ENCODE measurements at places on chromosomes 16 and 17.
A peak's percentile ranks its signal among the peaks of the same experiment; 100 is the strongest.

DNA sequence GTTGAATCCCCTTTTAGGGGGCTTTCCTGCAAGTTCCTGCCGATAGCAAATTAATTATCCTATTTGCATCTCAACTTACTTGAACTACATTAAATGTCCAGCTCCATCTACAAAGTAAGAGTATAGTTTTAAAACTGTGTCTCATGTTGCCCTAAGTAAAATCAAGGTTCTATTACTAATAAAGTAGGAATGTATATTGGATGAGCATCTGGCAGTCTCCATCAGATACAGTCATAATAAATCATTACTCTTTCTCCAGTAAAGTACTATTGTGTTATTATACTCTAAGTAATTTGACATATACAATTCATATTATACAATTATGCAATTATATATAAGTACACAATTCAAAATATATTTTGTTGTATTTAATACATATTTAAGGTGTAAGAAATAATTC is 249.3 kb downstream of the CEP112 start:
- no peak for DNase-seq

- DNase-seq = no peak
These were observed 3.4 kb upstream of the RBFOX3 start for GRCh38 chr17:79614248-79614647.

GRCh38 chr16:88929091-88929445 is 47.9 kb downstream of the CBFA2T3 start:
- no peak for DNase-seq

- no peak for DNase-seq
These were observed 14.7 kb downstream of the AIPL1 start for GRCh38 chr17:6420173-6420641.

DNA sequence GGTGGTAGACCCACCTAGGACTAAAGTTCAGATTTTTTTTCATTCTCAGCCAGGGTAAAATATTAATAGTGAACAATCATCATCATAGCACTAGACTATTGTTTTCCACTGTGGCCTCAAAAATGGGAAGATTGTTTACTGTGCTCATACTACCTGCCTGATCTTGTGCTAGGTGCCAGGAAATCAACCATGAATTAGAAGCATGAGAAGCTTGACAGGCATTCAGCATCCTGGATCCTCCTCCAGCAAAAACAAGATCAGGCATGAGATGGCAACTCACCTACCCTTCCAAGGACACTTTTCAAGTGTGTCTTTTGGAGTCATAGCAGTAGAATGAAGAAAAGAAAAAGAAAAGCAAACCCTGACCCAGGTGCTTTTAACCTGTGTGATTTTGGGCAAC is 174.2 kb downstream of the CYLD start:
- no peak for DNase-seq

GRCh38 chr17:77862890-77863813 is 95.4 kb upstream of the TNRC6C start:
- DNase-seq = no peak

DNA sequence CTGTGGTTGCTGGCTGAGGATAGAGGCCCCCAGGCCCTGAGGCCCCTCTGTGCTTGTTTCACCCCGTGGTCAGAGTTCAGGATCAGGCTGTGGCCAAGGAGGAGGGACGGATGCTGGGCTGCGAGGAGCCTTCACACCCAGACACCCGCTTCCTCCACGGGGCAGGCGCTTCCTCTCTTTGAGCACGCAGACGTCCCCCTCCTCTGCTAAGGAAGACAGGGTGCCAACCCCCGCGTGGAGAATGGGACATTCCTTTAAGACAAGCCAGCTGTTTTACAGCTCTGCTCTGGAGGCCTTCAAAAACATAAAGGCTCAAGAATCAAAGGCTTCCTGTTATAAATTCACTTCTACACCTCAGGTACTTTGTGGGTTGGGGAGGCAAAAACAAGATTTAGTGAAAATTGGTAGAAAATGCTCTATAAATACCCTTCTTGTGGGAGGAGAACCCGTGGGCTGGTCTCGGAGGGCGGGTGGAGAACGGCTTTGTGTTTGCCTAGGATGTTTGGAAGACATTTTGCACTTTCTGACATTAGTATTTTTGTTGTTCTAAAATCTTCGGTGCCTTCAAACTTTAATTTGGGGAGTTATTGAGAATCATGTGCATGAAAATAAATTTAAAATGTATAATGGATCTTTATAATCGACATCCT is 60.8 kb upstream of the FOXF1 start:
- DNase-seq = no peak

- no peak for DNase-seq
These were observed 98.8 kb upstream of the METRNL start for GRCh38 chr17:82980632-82981031.

DNA sequence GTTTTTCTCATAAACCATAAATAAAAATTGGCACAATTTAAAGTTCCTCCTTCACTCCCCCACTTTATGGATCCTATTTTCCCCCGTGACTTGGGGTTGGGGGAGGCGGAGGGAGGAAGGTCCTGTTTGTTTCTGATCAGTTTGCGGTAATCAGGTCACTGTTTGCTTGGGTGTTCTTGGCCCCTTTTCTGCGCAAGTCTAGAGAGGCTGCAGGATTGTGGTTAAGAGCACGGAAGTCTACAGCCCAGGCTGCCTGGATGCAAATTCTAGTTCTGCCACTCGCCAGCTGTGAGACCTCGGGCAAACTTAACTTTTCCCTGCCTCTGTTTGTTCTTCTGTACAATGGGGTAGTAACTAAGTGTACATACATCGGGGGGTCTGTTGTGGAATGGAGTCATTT is 12.1 kb downstream of the ATP2C2 start:
- no peak for DNase-seq

DNA sequence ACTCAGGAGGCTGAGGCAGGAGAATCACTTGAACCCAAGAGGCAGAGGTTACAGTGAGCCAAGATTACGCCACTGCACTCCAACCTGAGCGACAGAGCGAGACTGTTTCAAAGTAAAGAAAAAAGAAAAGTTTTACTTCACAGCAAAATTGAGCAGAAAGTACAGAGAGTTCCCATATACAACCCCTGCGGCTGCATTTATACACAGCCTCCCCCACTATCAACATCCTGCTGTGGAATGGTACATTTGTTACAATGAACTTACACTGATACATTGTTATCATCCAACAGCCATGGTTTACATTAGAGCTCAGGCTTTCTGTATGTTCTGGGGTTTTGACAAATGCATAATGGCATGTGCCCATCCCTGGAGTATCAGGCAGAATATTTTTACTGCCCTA is 2.6 kb upstream of the MTHFSD start:
- no peak for DNase-seq

DNA sequence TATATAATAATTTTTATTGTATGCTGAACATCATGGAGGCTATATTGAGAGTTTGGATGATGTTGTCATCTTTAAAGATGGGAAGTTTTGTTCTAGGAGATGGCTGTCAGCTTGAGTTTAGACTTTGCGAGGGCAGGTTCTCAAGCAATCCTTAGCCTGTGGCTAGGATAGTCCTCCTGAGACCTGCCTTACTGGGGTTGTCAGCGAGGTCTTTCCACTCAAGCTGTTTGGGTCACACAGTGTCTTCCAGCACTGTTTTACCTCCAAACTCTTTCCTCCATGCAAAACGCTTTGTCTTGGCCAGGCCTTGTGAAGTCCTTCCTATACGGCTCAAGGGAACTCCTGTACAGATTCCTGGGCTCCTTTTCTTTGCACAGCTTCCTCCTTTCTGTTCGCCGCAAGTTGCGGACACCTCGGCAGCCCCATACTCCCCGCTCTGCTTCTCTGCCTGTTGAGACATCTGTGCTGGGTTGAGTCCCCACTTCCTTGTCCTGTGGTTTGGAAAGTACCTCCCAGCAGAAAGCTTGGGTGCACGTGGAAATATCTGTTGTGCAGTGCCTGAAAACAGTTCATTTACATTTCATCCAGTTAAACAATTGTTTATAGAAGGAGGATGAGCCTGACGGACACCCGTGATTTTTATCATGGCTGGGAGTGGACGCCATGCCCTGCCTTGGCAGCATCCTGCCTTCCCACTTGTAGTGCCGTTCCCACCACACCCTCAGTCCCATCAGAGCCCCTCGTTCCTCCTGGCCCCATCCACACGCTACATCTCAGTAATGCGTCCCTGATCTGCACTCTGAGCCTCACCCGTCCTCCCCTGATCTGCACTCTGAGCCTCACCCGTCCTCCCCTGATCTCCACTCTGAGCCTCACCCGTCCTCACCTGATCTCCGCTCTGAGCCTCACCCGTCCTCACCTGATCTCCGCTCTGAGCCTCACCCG is 55.0 kb upstream of the CBFA2T3 start:
- DNase-seq = peak; percentile 20

- DNase-seq = no peak
These were observed 106.3 kb upstream of the HSBP1 start for GRCh38 chr16:83701494-83701893.

GRCh38 chr17:3621146-3621720 is 12.0 kb upstream of the TRPV1 start:
- no peak for DNase-seq

- no peak for DNase-seq
These were observed 90.0 kb downstream of the CFDP1 start for GRCh38 chr16:75343286-75343685.

- DNase-seq = no peak
These were observed 23.2 kb upstream of the FAM20A start for GRCh38 chr17:68624381-68624780.

DNA sequence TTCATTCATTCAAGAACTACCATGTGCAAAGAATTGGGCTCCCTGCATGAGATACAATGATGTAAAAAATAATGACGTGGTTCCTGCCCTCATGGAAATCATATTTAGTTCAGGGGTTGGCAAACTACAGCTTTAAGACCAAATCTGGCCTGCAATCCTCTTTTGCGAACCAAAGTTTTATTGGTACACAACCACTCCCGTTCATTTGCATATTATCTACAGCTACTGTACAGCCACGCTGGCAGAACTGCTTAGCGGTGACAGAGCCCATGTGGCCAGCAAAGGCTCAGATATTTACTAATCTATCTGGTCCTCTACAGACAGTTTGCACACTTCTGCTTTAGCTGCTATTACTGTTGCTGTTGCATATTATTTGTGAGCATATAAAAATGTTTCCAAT is 167.7 kb downstream of the XYLT1 start:
- DNase-seq = no peak

- no peak for DNase-seq
These were observed 120.5 kb downstream of the SOCS1 start for GRCh38 chr16:11135464-11135973.

- no peak for DNase-seq
These were observed 1139.8 kb downstream of the CDH11 start for GRCh38 chr16:63982110-63982509.

DNA sequence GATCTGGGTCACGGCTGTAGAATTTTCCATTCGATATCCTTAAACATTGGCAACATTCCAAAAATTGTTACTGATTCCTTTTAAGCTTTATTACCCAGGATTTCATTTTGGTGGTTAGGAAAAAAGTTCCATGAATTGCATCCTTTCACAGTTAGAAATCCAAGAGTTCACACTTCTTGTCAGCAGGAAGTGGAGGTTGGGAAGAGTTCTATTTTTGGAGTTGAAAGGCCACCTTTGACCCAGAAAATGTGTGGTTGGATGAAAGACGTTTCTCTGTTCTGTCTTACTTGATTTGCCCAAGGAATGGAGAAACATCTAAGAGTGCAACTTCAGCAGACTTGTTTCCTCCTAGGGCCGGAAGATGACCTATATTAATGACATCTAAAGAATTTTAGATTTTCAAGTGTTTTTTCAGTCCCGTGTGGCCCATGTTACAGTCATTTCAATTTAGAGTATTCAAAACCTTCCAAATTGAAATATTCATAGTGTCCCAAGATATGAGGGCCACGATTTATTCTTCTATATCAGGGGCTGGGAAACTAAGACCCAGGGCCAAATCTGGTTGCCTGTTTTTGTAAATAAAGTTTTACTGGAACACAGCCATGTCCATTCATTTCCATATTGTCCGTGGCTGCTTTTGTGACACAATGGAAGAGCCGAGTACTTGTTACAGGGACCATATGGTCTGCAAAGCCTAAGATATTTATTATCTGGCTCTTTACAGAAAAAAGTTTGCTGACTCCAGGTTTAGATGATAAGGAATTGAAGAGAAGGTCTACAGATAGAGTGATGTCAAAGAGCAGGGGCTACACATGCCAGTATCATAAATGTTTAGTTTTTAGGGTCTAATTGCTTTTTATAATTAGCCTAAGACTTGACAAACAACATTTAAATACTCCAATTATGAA is 50.2 kb downstream of the CDK5R1 start:
- no peak for DNase-seq

GRCh38 chr16:5386989-5387388 is 289.4 kb upstream of the EEF2KMT start:
- no peak for DNase-seq
